ENCODE measurements at places on chromosomes 12 and 14. TPM values are rescaled to one million over a fixed set of nuclear protein-coding genes. Genes with fewer than 3 reads are reported as not detected.
A peak's percentile ranks its signal among the peaks of the same experiment; 100 is the strongest.

DNA sequence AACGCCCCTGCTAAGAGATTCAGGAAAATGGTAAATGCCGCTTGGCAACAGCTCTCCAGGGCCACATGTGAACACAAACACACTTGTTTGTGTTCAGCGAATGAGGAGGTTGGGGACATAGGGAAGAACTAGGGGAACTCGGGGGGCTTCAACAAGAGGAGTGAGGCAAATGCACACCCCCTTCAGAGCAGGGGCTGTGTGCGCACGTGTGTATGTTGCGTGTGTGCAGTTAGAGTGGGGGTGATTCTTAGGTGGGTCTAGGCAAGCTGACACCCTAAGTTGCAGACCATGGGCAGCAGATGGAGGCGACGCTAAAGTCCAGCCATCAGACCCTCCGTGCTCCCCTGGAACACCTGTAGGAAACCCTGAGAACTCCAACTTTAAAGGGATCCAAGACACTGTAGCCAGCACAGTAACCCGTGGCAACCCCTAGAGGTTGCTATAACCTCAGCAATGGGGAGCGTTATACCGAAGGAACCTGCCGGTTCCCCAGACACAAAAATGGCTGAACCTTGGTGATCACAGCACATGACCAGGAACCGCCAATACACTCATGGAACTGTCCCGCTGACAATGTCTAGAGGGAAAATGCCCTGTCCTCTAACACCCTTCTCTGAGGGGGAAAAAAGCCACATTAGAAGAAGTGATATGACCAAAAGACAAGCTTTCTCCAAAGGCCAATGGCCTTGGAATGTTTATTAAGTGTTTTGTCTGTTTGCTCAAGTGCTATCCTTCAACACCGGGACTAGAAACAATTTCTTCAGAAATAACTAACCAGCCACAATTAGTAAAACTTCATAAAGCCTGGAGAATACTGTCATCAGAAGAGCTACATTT is 86.5 kb upstream of the CEP83 start:
- DNase-seq: peak; percentile 65

ABCC9 gene
- 6.7 TPM for total RNA-seq

DNA sequence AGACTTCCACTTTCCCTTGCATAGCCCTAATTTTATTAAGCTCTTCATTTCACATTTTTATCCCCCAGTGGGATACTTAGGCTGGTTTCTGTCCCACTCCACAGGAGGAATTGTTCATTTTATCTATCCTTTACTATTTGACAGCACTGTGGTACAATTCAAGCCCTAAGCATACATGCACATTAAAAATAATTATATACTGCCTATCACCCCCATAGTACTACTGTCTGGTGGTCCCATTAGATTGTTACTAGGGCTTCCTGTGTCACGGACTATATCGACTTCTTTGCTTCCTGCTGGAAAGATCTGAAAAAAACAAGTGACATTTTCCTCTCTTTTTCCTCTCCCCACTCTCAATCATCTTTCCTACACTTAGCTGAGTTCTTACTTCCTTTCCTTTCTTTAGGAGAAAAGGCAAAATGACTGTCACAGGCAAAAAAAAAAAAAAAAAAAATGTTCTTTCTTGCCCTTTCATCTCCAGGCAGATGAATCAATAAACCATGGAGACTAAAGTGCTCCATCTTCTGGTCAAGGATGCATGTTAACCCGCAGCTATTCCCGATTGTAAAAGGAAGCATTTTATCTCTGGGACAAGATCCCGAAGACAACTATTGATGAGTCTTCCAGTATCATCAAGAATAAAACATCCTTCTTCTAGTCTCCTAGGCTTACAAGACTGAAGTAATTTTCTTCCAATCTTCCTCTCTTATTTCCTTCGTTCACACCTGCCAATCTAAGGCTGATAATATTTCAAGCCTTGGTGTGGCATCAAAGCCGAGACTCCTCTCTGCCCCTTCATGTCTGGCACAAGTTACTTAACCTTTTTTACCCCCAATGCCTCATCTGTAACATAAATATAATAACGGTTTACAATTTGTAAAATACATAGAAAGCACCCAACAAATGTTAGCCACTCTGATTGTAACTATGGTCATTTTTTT is 94.4 kb upstream of the PLEKHG7 start:
- no peak for DNase-seq

L3HYPDH gene
- 24.5 TPM for total RNA-seq

NAA30 gene
- 4.4 TPM for total RNA-seq

INHBE gene
- total RNA-seq: not detected

DNA sequence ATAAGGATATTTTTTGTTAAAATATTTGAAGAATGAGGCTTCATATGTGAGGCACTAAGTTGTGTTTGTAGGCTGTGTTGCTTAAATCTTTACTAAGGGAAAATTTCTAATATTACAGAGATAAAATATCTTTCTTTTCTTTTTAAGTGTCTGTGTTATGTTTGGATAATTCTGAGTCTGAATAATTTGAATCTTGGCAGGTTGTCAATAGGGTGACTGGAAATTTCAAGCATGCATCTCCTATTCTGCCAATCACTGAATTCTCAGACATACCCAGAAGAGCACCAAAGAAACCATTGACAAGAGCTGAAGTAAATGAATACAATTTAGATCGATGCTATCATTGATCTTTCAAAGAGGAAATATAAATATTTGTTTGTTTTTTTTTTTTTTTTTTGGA is 29.4 kb downstream of the TMPO start:
- DNase-seq: no peak

All from transverse colon (tissue), 4 donors.